ENCODE measurements at places on chromosomes 12 and 14.
A peak's percentile ranks its signal among the peaks of the same experiment; 100 is the strongest.

DNA sequence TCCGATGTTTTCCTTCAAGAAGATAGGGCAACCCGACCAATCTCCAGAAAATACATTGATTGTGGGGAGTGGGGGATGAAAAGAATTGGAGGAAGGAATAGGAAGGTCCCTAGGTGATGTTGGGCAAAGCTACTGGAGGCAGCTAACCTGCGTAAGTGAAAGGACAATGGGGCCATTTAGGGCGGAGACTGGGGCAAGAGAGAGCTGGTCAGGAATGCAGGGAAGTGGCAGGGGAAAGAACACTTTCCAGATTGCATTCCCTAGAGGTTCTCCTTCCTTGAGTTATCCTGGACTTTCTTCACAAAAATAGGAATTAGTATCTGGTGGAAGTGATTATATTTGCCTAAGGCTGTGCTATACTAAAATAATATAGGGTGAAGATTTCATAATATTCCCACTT is 151.8 kb upstream of the HMGA2 start:
- DNase-seq: no peak

DNA sequence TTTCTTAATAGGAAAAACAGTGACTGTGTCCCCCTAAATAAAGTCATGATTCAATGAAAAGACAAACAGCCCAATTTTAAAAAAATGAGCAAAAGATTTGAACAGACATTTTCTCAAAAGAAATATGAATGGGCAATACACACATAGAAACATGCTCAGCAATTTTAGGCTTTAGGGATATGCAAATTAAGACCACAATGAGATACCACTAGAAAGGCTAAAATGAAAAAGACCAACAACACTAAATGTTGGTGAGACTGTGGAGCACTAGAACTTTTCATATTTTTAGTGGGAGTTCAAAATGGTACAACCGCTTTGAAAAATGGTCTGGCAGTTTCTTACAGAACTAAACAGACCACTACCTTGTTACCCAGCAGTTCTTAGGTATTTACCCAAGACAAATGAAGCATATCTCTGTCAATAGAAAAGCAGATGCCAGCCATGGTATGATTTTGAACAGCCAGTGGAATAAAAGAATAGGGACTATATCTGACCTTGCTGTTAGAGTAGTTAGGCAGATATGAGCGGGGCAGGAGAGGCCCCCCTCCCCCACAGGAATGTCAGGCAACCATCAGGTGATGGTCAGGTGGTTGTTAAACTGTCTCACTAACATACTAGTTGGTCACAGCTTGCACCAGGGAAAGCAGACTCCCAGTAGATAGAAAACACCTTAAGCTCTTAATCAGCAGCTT is 108.8 kb downstream of the PRKCH start:
- no peak for DNase-seq

- DNase-seq: no peak
These were observed 1.2 kb upstream of the LAG3 start for GRCh38 chr12:6771091-6771495.

DNA sequence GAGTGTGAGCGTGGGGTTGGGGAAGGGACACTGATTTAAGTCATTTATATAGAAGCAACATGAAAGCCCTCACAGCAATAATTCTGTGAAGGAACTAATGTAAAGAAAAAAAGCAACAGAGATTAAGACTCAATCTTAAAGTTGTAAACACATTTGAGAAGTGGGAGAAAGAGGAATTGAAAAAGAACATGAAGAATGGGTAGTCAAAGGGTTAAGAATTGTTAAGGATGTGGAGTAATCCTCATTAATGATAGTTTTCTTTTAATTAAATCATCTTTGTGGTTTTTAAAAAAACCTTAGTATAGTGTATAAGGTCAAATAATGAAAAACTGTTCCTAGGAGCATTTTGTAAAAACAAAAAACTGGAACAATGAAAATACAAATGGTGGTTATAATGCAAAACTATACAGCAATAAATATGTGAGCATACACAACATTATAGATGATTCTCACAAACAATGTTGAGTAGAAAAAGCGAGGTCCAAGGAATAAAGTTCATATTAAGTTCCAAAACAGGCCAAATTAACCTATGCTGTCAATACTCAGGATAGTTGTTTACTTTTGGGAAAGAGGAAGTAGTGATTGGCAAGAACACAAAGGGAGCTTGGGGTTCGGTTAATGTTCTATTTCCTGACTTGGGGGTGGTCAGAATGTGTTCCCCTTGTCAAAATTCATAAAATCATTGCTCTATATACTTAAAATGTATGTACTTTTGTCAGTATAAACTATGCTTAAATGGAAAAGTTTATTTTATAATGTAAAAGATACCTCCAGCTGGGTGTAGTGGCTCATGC is 120.4 kb upstream of the ATF7IP start:
- no peak for DNase-seq

DNA sequence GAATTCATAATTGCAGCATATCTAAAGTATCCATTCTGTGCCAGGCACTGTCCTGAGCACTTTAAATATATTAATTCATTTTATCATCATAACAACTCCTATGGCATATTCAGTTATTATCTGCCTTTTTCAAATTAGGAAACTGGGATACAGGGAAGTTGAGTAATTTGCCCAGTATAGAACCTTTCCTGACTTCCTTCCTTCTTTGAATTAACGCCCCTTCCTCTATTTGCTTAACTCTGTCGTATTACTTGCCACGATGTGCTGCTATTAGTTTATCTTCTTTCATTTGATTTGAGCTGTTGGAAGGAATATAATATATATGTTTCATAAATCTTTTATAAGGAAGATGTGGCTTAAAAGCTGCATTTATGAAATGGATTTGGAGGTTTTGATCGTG is 25.4 kb upstream of the FAM177A1 start:
- DNase-seq: no peak

GRCh38 chr14:89139404-89140247 is 277.4 kb downstream of the FOXN3 start:
- DNase-seq: no peak

DNA sequence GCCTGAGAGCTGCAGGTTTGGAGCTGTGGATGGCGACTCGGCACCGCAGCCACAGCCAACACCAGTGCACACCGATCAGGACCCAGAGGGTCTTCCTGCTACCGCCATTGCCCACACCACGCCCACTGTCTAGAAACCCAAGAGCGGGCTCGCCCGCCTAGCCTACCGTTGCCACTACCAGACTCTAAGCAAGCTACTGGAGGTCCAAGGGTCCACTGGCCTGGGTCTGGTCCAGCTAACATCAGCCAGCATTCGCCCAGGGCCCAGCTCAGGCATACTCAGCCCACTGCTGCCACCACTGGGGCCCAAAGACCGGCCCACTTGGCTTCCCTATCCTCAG is 30.5 kb upstream of the MON2 start:
- DNase-seq: no peak

DNA sequence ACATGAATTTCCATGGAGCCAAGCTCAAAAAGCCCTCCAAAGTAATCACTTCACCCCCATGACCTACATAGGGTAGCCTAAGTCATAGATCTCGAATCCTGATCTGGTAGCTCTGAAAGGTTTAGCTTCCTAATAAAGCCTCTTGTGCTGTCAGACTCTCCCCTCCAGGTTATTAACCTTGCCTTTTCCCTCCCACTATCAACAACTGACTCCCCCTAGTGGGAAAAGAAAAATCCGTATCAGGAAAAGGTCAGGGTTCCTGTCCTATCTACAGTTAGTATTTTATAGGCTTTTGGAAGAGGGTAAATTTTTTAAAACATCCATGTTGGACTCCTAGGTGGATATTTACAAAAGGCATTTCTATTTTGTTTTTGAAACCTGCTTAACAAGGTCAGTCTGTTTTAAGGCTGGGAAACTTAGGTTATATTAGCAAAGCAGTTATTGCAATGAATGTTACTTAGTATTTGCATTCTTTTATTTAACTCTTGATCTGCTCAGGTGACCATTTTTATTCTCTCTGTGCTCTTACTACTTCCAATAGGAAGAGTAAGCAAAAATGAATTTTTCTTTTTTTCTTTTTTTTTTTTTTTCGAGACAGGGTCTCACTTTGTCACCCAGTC is 8.0 kb downstream of the YY1 start:
- DNase-seq: no peak

GRCh38 chr12:52945389-52946232 is 3.3 kb upstream of the KRT18 start:
- DNase-seq: no peak

GRCh38 chr12:105332925-105333324 is 2.4 kb downstream of the C12orf75 start:
- no peak for DNase-seq

- DNase-seq: no peak
These were observed 198.9 kb upstream of the SFSWAP start for GRCh38 chr12:131511803-131512561.

DNA sequence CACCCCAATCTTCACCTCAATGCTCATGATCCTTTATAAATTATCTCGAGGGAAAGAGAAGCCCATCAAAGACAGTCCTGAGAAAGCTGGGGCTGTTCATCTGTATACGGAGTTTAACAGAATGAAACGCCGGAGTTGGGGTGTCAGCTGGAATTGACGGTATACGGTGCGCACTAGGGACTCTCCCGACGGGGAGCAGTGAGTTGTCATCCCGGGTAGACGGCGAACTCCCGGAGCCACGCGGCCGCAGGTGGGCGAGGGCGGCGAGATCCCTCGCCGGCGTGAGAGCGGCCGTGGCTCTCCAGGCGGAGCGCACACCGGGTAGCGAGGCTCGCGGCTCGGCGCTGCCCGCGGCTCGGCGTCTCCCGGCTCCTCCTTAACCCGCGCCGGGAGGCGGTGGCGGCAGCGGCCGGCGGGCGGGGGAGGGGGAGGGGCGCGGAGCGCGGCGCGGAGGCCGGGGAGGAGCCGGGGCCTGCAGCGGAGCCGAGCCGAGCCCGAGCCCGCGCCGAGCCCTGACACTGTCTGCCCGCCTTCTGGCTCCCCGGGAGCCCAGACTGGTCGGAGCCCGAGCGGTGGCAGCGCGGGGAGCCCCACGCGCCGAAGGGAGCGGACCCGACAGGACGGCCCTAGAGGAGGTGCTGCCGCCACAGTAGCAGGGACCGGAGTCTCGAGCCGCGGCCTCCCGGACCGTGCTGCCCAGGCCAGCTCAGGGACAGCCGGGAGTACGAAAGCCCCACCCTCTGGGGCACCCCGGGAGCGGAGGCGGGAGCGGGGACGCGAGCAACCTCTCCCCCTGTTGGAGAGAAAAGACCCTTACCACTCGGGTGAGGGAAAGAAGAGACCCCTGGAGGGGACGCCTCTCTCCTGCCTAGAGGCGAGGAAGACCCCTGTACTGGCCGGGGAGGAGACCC is at the start of gene FOXJ2:
FOXJ2 (plus strand) TSS at position 475 of the 911 bp plus-strand sequence. CDS start 7,117 bp downstream, outside the sequence.
- peak; percentile 60 for DNase-seq

GRCh38 chr12:109610523-109610922 is 36.9 kb downstream of the MVK start:
- no peak for DNase-seq

- peak; percentile 28 for DNase-seq
These were observed 139.5 kb downstream of the SMOC1 start for GRCh38 chr14:70018713-70019211.

- DNase-seq: no peak
These were observed 442.5 kb downstream of the EGLN3 start for GRCh38 chr14:33508126-33509062.

DNA sequence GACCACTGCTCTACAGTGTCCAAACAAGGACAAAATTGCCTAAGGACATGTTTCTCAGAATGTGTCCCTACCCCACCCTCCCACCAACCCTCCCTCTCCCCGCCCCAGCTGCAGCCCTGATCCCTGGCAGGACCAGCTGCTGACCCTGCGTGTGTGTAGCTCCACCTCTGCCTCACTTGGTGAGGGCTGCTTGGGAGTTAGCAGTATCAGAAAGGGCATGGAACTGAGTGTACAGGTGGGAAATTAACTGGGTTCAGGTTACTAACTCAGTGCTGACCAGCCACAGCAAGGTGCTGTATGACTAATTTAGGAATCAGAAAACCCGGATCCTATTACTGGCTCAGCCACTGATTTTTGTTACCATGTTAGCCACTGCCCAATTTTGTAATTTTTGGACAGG is 11.3 kb upstream of the PLEKHD1 start:
- DNase-seq: no peak

- DNase-seq: no peak
These were observed 7.4 kb downstream of the NKX2-1 start for GRCh38 chr14:36512585-36513003.

GRCh38 chr12:28189784-28190320 is 404 bp upstream of the CCDC91 start:
- no peak for DNase-seq

- no peak for DNase-seq
These were observed 13.3 kb downstream of the TNS2 start for GRCh38 chr12:53062977-53063707.

- DNase-seq: no peak
These were observed 54.4 kb downstream of the RIMBP2 start for GRCh38 chr12:130661486-130662255.

GRCh38 chr14:71319666-71320065 is 412.4 kb downstream of the PCNX1 start:
- DNase-seq: no peak

DNA sequence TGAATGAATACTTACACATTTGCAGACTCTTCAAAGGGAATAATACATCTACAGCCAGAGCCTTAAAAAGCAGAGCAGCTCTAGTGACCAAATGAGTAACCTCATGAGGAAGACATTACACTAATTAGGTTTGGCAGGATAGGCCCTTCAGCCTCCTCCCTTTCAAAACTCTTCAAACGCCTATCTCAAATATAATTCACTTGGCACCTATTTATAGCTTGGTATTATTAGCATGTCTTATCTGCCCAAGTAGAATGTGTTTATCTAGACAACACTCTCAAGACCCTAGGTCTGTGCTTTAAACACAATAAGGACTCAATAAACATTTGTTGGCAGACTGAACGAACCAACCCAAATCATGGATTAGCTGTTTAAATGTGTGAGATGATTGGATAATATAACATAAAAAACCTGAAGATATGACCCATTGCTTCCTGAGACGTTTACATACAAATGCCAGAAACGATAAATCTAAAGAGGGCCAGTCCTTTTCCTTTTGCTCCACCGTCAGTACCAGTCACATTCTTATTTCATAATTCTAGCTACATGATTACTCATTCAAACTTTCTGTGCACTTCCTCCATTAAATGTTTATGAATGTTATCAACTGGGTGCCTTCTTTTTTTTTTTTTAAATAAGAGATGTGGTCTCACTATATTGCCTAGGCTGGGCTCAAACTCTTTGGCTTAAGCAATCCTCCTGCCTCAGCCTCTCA is 123.3 kb downstream of the CEP83 start:
- no peak for DNase-seq

GRCh38 chr12:120687578-120688289 is 785 bp downstream of the MLEC start:
- DNase-seq: no peak

DNA sequence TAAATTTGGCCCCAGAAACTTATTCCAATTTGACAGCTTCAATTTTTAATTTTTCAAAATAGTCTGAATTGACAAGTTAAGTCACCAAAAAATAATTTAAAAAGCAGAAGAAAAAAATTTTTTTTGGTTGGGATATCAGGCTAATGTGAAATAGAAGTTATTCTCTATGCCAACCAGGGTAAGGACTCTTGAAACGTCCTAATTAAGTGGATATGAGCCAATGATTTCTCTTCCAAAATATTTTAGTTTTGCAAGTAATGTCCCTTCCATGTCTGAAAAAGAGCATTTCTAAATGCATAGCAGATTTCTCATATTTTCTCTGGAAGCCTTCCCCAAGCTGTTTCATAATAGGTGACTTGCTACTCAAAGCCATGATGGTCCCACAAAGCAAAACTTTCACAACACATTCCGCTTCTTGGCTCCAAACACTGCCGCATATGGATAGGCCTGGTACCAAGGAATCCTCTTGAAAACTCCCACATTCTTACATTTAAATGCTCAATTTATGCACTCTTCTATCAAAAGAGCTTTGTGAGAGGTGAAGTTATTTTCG is 65.1 kb downstream of the SIX6 start:
- no peak for DNase-seq

GRCh38 chr14:23034498-23035302 is at the start of gene PSMB5:
PSMB5 (minus strand) TSS chr14:23034900; CDS start chr14:23034881, 19 bp downstream.
- DNase-seq: peak; percentile 95
